ENCODE measurements at places on chromosomes 2 and 18.

GRCh38 chr2:59440491-59440890, 1113.0 kb downstream of the BCL11A start:
- DNase-seq, result no peak

GRCh38 chr18:63817441-63818051, 42.3 kb downstream of the SERPINB7 start:
- no peak for DNase-seq

- DNase-seq, result no peak
Measured at GRCh38 chr2:120702061-120702460, 33.6 kb upstream of the GLI2 start.

DNA sequence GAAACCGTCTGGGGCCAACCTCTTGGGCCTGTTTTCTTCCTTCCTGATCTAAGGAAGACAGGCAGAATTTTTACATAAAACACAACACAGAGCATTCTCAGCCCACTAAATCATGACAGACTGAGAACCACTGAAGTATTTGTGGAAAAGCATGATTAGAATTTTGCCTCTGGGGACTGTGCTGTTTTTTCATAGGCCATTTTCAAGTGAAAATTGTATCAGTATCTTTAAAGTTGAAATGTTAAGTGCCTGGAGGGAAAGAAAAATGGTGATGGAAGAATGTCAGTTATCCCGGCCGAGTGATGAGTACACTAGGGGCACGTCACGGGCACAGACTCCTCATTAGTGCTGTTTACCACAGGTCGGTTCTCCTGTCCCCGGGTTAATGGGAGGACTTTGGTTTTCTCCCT, 36.9 kb downstream of the EHD3 start:
- no peak for DNase-seq

- DNase-seq, result no peak
Measured at GRCh38 chr18:75831960-75832359, 404.5 kb upstream of the SMIM21 start.

DNA sequence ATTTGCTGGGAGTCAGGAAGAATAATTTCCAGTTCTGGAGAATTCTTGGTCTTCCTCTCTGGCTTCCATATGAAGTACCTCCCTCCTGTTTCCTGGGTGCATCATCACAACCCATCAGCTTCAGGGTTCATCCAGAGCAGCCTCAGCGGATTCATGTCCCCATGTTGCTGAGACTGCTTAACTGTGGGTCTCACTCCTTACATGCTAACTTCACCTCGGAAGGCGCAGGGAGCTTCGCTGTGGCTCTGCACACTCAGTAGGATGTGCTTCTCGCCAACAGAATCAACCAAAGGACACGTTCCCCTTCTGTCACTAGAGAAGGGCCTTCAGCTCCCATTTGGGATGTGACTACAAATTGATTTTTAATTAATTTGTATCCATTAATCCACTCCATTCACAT, 24.2 kb downstream of the FBLN7 start:
- DNase-seq, result no peak

GRCh38 chr2:190911813-190912212, 31.2 kb downstream of the GLS start:
- no peak for DNase-seq

DNA sequence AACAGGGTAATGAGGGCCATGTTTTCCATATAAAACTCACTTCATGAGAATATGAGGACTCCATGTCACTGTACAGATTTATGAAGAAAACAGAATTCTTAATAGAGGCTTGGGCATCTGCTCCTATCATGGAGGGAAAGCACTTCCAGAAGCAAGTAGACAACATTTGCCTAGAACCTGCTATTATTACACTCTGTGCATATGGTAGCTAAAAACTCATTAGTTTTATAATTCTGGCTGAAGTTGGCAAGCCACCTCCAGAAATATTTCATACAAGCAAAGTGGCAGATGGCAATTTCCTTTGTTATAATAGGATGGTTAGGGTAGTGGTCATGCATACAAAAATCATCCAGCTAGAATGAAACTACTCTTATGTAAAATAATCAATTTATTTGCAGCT, 65.8 kb upstream of the TLK1 start:
- DNase-seq, result no peak

GRCh38 chr2:63740020-63740419, 101.7 kb upstream of the UGP2 start:
- no peak for DNase-seq

DNA sequence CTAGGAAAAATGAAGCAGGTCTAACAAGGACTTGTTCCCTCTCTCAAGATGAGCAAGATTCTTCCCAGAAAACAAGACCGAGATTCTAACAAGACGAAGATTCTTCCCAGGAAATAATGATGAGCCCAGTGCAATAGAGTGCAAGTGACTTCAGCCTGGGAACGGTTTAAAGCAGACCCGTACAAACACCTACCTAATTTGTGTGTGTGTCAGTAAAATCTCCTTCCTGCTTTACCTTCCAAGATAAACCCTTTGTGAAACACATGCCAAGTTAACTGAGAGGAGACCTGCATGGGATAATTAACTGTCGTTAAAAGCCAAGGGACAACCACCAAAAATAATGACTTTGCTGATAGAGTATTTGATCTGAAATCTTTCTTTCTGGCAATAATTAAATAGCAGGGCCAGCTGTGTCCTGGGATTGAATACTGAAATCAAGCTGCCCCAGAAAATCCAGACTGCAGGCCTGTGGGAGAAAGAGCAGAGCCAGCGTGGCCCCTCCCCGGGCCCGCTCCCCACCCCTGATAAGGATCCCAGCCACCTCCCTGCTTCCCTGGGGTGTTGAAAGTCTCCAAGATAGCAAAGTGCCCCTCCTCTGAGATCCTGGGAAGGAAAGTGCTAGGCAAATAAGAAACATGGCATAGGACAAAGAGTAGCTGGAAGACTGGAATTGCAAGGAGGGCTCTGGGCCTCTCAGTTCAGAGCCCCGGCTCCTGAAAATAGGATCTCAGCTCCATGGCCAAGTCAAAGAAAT, 145.5 kb downstream of the CYP26B1 start:
- DNase-seq, result no peak

DNA sequence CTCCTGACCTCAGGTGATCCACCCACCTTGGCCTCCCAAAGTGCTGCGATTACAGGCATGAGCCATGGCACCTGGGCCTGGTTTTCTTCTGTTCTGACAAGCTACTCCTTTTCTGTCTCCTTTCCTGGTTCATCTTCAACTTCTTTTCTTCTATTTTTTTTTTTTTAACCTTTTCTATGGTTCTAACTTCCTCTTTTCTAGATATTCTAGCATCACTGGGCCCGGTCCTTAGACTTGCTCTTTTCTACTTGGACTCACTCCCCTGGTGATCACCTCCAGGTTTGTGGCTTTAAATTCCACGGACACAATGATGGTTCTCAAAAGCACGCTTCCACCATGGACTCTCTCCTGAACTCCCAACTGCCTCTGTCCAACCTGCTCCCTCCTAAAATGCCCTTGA, 2.0 kb downstream of the EIF2AK2 start:
- DNase-seq, result no peak

DNA sequence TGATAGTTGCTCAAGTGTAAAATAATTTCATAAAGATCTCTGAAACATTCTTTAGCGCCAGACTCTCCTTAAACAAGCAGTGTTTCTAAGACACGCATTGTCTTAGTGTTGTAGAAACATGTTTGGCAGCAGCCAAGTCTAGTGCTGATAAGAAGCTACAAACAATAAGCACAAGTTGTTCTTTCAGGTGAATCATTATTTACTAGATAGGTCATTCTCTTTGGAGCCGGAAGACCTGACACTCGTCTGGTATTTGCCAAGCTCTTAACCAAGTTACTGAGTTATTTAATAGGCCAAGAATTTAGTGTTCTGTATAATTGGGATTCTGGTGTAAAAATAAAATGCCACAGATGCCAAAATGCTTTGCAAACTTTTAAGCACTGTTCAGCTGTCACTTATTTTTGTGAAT, 852.1 kb downstream of the CPS1 start:
- no peak for DNase-seq

GRCh38 chr2:237061356-237061755, 24.3 kb upstream of the COPS8 start:
- DNase-seq, result no peak

DNA sequence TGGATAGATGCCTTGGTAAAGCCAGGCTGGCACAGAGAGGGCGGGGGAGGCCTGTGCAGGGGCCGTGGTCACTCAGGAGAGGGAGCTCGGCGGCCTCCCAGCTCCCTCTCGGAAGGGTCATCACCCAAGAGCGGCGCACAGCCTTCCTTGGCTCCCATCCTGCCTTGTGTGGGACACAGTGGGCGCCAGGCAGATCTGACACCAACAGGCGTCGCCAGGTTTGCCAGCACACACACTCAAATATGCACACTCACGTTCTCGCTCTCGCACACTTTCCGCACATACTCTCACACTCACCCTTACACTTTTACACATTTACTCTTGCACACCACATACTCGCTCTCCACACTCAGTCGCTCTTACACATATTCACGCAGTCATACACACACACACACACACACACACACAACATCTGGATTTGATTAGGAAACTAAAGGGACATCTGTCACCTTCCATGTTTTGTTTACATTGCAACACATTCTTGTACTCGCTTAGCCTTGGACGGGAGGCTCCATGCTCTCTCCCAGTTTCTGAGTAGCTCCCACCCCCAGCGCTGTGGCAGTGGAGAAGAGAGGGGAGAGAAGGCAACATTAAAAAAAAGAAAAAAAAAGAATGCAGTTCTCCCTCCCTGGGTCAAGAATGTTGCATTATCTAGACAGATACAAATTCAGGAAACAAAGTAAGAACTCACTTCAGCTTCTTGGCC, 10.5 kb downstream of the CHMP1B start:
- DNase-seq, result no peak

GRCh38 chr18:36757081-36757480, 71.7 kb downstream of the TPGS2 start:
- DNase-seq, result peak; percentile 72

- DNase-seq, result no peak
Measured at GRCh38 chr18:51523671-51524070, 326.2 kb upstream of the MEX3C start.

DNA sequence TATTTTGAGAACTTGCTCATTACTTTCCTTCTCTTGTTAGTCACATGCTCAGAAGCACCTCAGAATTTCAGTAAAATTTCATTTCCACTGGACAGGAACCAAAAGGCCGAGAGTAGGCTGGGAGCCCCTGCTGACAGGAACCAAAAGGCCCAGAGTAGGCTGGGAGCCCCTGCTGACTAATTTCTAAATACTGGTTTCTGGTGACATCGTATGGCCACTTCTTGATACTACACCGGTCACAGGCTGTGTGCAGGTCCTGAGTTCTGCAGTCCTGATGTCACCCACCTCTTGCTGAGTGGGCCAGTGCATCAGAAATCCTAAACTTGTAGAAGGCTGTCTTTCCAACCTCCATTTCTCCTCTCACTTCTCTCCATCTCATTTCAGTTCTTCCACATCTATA, 17.7 kb upstream of the EN1 start:
- peak; percentile 65 for DNase-seq

DNA sequence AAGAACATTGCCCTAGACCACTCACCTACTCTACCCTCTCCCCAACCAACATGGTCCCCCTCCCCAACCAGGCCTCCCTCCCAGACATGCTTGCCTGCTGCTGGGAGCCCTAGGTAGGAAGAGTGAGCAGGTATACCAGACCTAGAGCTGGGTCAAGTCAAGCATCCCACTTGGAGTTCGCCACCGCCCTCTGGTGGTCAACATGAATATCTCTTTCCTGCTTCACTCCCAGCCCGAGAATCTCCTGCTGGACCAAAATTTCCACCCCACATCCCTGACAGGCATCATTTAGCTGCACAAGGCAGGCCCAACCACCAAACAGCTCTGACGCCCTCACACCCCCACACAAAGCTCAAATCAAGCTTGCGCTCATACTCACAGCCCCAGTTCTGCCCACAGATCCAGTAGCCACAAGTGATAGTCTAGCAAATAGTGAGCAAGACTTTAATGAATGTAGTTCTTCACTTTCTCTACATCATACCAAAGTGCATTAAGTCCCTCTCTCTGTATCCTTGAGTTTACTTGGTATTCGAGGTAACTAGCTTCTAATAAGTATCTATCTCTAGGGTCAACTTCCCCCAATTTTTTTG, 116.0 kb downstream of the TNS1 start:
- DNase-seq, result peak; percentile 47

DNA sequence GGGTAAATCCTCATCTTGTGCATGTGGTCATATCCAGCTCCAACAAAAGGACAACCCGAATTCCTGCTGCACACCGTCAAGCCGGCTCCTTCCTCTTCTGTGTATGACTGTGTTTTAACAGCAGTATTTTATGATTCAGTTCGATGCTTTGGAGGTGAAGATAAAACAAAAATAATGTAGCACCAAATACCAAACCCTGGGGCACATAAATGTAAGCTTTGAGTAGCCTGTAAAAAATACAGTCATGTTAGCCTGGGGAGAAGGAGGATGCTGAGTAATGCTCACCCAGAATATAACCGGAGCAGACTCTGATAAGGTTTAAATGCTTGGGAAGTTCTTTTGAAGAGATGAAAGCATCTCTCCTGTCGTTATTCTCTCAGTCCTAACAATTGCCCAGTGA, 225.0 kb downstream of the SUCLG1 start:
- DNase-seq, result no peak

- DNase-seq, result no peak
Measured at GRCh38 chr2:231455890-231456289, 8.4 kb downstream of the NCL start.

Measured in D341Med (cell line).